ENCODE measurements at places on chromosomes 2 and 18.
A peak's percentile ranks its signal among the peaks of the same experiment; 100 is the strongest.

- DNase-seq = no peak
Observed at GRCh38 chr2:96819128-96819875, 3.2 kb downstream of the CNNM3 start.

DNA sequence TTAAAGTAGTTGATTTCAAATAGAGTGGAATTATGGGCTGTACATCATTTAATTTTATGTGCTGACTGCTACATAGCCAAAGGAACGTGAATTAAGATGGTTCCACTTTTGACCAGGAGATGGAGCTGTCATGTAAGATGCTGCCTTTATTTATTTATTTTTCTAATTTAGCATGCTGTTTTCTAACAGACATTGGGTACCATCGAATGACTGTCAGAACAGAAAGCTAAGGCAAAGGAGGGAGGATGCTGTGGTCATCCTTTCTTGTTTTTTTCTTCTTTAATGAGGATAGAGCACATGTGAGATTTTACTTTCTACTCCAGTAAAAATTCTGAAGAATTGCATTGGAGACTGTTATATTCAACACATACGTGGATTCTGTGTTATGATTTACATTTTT, at the start of gene SCN2A:
TSS of gene SCN2A (plus strand) at position 185 of the 400 bp plus-strand sequence. CDS start 56,410 bp downstream, outside the sequence.
- DNase-seq = no peak

DNA sequence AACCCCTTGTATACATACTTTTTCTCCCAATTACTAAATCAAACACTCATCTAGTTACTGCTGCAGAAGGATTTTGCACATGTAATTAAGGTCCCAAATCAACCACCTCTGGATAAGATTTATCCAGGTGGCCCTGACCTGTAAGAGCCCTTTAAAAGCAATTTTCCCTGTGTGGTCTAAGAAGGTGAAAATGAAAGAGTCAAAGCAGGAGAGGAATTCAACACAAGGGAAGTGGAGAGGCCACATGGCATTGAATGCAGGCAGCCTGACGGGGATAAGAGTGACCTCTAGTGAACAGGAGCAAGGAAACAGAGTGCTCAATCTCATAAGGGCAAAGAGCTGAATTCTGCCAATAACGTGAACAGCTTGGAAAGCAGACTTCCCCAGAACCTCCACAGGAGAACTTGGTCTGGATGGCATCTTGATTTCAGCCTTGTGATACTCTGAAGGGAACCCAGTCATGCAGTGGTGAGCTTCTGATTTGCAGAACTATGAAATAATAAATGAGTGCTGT, 27.2 kb downstream of the PPP3R1 start:
- DNase-seq = no peak

- DNase-seq = no peak
Observed at GRCh38 chr2:145431181-145431951, 911.4 kb upstream of the ZEB2 start.

- no peak for DNase-seq
Observed at GRCh38 chr2:115796078-115796477, 1353.6 kb downstream of the DPP10 start.

GRCh38 chr18:49137093-49137492, 186.3 kb upstream of the SMAD7 start:
- DNase-seq = no peak

GRCh38 chr2:204180649-204181048, 244.1 kb downstream of the ICOS start:
- DNase-seq = no peak

- no peak for DNase-seq
Observed at GRCh38 chr2:38039121-38039910, 36.6 kb downstream of the CYP1B1 start.

DNA sequence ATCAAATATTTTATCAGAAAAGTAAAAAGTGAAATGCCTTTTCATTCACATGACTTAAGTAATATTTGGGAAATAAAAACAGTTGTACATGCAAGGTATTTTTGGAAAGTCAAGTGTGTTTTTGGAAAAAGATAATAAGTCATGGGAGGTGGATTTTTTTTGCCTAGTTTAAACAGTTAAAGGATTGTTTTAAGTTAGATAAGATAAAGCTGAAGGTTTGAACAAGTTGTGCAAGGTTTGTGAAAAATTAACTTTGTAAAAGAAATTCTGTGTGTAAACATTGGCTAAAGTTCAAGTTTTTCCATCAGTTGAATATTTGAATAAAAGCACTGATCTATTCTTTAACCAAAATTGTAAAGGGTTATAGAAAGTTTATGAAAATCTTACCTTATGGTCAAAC, 207.9 kb upstream of the RGPD4 start:
- DNase-seq = no peak

DNA sequence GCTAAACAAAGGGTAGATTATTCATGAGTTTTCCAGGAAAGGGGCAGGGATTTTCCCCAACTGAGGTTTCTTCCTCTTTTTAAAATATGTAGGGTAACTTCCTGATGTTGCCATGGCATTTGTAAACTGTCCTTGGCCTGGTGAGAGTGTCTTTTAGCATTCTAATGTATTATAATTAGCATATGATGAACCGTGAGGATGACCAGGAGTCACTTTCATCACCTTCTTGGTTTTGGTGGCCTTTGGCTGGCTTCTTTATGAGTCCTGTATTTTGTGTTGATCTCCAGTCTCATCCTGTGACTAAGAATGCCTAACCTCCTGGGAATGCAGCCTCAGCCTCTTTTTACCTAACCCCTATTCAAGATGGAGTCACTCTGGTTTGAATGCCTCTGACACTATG, 391.0 kb upstream of the LINC00305 start:
- DNase-seq = no peak

- DNase-seq = no peak
Observed at GRCh38 chr2:190980630-190981209, 33.3 kb downstream of the STAT1 start.

GRCh38 chr18:79496237-79496977, 100.7 kb downstream of the NFATC1 start:
- DNase-seq = no peak

DNA sequence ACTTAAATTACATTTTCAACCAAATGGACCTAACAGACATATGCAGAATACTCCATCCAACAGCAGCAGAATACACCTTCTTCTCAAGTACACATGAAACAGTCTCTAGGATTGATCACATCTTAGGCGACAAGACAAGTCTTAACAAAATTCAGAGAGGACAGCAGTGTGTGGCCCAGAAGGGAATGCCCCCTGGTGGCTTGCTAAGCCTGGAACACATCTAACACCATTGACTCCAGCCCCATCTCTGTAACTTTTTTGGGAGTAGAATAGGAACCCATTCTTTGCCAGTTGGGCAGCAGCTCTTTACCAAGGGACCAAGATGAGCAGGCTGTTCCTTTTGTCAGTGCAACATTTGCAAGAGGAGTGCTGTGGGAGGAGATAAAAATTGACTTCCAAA, 249.9 kb downstream of the PLCL1 start:
- DNase-seq = peak; percentile 35

- DNase-seq = no peak
Observed at GRCh38 chr18:24674200-24674599, 213.8 kb downstream of the HRH4 start.

DNA sequence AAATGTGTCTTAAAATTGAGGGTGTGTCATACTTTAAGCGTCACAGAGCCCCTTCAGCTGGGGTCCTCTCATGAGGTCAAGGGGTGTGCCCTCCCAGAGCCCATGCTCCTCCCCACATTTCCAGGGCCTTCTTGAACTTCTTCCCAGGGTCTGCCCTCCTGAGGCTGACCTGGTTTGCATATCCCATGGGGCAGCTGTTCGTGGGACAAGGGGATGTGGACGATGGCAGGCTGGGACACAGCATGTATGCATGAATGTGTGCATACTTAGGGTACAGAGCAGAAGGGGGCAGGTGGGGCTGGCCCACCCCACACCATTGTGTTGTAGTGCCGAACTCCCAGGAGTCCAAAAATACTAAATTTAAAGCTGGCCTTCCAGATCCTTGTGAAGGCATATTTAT, 46.2 kb upstream of the TAF1B start:
- no peak for DNase-seq

DNA sequence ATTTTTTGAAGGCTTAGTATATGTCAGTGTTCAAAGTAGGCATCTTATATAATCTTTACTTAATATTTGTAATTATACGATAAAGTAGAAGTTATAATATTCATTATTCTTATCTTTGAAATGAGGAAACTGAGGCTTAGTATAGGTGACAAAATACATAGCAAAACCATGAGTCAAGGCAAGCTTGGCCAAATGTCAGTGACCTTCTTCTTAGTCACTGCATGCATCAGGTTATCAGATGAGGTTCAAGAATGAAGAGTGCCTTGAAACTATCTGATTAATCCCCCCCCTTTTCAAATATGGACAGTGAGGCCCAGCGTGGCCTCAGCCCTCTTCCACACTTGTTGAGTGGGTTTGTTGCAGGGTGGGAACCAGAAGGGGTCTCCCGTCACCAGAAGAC, 59.3 kb downstream of the PMAIP1 start:
- no peak for DNase-seq

GRCh38 chr2:237966250-237966564, 607 bp upstream of the UBE2F start:
- no peak for DNase-seq

DNA sequence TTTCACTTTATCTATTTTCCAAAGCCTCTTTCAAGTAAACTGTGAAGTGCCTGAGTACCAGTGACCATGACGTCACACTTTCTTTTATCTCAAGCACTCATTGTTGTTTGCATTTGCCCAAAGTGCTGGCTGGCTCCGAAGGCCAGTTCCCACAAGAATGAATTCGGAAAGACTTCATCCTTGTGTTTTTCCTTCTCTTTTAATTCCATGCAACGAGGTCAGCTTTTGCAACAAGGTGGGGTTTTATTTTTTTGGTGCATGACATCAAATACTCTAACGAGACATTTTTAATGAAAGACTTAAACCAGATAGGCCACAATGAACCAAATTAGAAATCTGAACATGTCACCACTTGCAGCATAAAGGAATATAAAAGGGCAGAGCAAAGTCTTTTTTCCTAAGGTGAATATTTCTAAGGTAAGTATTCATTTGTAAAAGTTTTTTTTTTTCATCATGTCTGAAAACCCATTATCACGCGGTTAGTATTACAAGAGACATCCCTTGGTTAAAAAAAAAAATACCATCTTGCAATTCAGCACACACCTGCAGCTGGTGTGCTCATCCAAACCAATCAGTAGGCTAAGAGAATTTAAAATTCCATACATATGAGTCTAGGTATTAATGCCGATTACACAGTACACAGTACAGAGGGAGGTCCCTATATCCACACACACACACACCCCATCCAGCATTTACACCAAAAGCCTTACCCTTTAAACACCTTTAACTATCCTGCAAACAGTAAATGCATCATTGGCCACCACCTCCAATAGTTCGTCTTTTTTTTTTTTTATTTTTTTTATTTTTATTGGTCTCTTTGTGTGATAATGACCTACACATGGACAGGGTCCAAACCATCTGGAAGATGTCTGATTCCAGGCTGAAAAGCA, 2.3 kb downstream of the ARL4C start:
- DNase-seq = no peak

DNA sequence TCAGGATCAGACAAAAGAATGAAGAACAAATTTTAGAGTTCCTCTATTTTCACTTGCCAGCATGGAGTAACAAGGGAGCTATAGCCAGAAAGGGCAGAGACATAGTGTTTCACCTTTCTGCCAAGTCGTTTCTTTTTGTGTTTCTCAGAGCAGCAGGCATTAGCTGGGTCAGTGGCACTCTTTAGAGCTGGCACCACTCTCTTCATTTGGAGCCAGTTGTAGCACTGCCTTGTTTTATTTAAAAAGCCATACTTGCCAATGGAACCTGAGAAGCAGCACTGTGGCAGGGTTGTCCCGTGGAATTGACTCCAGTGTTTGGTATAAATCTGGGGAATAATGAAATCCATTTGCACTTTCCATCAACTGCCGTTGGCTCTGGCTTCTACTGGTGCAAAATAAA, 64.0 kb downstream of the LRRTM4 start:
- DNase-seq = no peak

- no peak for DNase-seq
Observed at GRCh38 chr18:58118536-58118935, 74.5 kb downstream of the NEDD4L start.

- DNase-seq = no peak
Observed at GRCh38 chr18:74831571-74832250, 234.0 kb downstream of the ZNF407 start.

GRCh38 chr18:80103231-80103630, 5.8 kb upstream of the ADNP2 start:
- DNase-seq = no peak

- DNase-seq = no peak
Observed at GRCh38 chr2:192887337-192887736, 692.6 kb upstream of the TMEFF2 start.

GRCh38 chr2:64625299-64626145, 28.2 kb downstream of the SERTAD2 start:
- no peak for DNase-seq

GRCh38 chr18:62023536-62023935, 130.7 kb upstream of the RNF152 start:
- DNase-seq = no peak

GRCh38 chr2:234139755-234140154, 89.3 kb downstream of the SPP2 start:
- DNase-seq = no peak

- DNase-seq = no peak
Observed at GRCh38 chr2:113227290-113227689, 51.4 kb downstream of the PAX8 start.

GRCh38 chr2:107168141-107168540, 282.2 kb upstream of the ST6GAL2 start:
- no peak for DNase-seq

GRCh38 chr2:68088940-68089339, 26.1 kb upstream of the C1D start:
- DNase-seq = no peak

DNA sequence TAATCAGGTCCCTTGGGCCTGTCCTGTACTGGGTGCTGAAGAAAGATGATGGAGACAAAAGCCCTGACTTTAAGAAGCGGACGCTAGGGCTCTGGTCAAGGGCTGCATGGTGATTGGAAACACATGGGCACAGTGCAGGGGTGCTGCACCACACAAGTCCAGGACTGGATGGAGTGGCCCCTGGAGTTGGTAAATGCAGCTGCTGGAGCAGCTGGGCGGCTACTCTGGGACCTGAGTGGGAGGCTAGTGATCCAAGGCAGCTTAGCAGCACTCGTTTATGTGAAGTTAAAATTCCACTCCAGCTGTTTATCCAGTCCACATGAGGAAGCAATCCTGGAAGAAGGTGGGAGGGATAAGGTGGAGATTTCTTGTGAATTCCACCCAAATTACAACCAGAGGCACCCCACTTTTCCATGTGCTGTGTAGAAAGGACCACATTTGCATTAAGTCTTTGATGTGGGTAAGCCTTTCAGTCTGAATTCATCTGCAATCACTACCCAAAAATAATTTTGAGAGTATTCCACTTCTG, 24.9 kb downstream of the MERTK start:
- DNase-seq = no peak

GRCh38 chr18:50405582-50406271, 30.9 kb downstream of the SKA1 start:
- no peak for DNase-seq

DNA sequence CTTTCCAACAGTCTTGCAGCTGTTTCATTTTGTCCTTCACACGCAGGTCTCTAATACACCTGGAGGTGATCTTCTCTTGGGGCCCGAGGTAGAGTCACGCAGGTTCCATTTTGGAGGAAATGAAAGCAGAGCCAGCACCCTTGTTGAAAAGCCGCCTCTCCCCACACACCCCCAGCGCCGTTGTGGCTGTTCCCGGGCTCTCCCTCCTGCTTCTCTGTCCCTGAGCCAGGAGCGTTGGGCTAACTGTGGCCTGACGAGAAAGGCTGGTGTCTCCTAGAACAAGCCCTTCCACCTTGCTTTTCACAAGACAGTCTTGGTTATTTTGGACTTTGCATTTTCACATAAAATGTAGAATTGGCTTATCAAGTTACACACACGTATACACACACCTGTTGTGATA, 16.3 kb downstream of the SNED1 start:
- DNase-seq = no peak

GRCh38 chr18:51330148-51330547, 132.7 kb upstream of the MEX3C start:
- no peak for DNase-seq
